ENCODE measurements at places on chromosomes 5 and 9. TPM values are rescaled to one million over a fixed set of nuclear protein-coding genes. Genes with fewer than 3 reads are reported as not detected.

The POU4F3 gene
- total RNA-seq: 0.10 TPM

The DMRTA1 gene
- total RNA-seq: 0.24 TPM

The TMEM215 gene
- not detected for total RNA-seq

The SLC1A3 gene
- 24.1 TPM for total RNA-seq

The LRRC19 gene
- not detected for total RNA-seq

The IPO11 gene
- total RNA-seq: 31.7 TPM

The RNF183 gene
- total RNA-seq: not detected

The HAVCR1 gene
- 0.19 TPM for total RNA-seq

The REEP2 gene
- total RNA-seq: 13.0 TPM

The GPR151 gene
- not detected for total RNA-seq

The IL17B gene
- total RNA-seq: 15.2 TPM

The GRIN3A gene
- not detected for total RNA-seq

The WDR36 gene
- total RNA-seq: 17.6 TPM

The CXCL14 gene
- 87.3 TPM for total RNA-seq

The SEMA6A gene
- total RNA-seq: 24.9 TPM

The TAF11L5 gene
- not detected for total RNA-seq

The RRAGA gene
- total RNA-seq: 88.7 TPM

The GADD45G gene
- total RNA-seq: 9.2 TPM

The TLX3 gene
- not detected for total RNA-seq

The ARHGEF39 gene
- 0.29 TPM for total RNA-seq

The RPL35 gene
- total RNA-seq: 1,074 TPM

The SPINK13 gene
- not detected for total RNA-seq

The TSPAN17 gene
- 18.5 TPM for total RNA-seq

The DNLZ gene
- 23.6 TPM for total RNA-seq

The MCC gene
- 14.6 TPM for total RNA-seq

The TMC1 gene
- 0.69 TPM for total RNA-seq

The C5orf15 gene
- total RNA-seq: 29.2 TPM

The KCNIP1 gene
- 0.79 TPM for total RNA-seq

The SCGB3A1 gene
- total RNA-seq: not detected

The PCDHA10 gene
- 0.60 TPM for total RNA-seq

The KCTD16 gene
- 0.24 TPM for total RNA-seq

The DPH7 gene
- total RNA-seq: 15.9 TPM

The PCDHGA2 gene
- total RNA-seq: 3.7 TPM

The CDKN2B-AS1 gene
- total RNA-seq: 1.00 TPM

The SLC25A25 gene
- 22.9 TPM for total RNA-seq

The KYAT1 gene
- 5.5 TPM for total RNA-seq

The BARHL1 gene
- not detected for total RNA-seq

The CARTPT gene
- total RNA-seq: not detected

The PHF24 gene
- 0.93 TPM for total RNA-seq

The SPATA31A3 gene
- not detected for total RNA-seq

The TIMD4 gene
- total RNA-seq: not detected

The STK32A gene
- total RNA-seq: 8.7 TPM

The DBH gene
- not detected for total RNA-seq

The DAB2IP gene
- 83.8 TPM for total RNA-seq

The ENTPD2 gene
- 1.2 TPM for total RNA-seq

The IL13 gene
- total RNA-seq: 0.29 TPM

The LCN1 gene
- not detected for total RNA-seq

The SPEF2 gene
- 6.1 TPM for total RNA-seq

The CFAP157 gene
- 0.14 TPM for total RNA-seq

The INSL6 gene
- not detected for total RNA-seq
